Thymus (tissue), 14 donors: ENCODE measurements at places on chromosomes 7 and 10. TPM values are rescaled to one million over a fixed set of nuclear protein-coding genes. Genes with fewer than 3 reads are reported as not detected.

KNDC1 gene
- 0.19 TPM for total RNA-seq

ZMYND11 gene
- 30.9 TPM for total RNA-seq

PRTFDC1 gene
- 9.1 TPM for total RNA-seq

PYROXD2 gene
- 2.0 TPM for total RNA-seq

IFIT1 gene
- 48.4 TPM for total RNA-seq

MYL10 gene
- not detected for total RNA-seq

GPR26 gene
- 0.09 TPM for total RNA-seq

CHN2 gene
- 5.9 TPM for total RNA-seq

CHRM2 gene
- total RNA-seq = 0.33 TPM

- no peak overlapping the region for H3K4me3 ChIP-seq
- H3K27ac ChIP-seq = no peak overlapping the region
- no peaks in the 10 kb centered on the region for H3K4me1 ChIP-seq
- H3K36me3 ChIP-seq = no peaks in the 10 kb centered on the region
- DNase-seq = no peak
Observed at GRCh38 chr10:72483471-72483870, 128.8 kb upstream of the DNAJB12 start.

GRCh38 chr7:32218154-32218467 is 147.9 kb upstream of the PDE1C start:
- H3K27ac ChIP-seq = no peak overlapping the region
- no peak overlapping the region for H3K4me3 ChIP-seq
- DNase-seq = no peak

GRCh38 chr7:83777406-83778072 is 128.6 kb upstream of the SEMA3E start:
- no peaks in the 10 kb centered on the region for H3K36me3 ChIP-seq
- no peak overlapping the region for H3K4me3 ChIP-seq

DNA sequence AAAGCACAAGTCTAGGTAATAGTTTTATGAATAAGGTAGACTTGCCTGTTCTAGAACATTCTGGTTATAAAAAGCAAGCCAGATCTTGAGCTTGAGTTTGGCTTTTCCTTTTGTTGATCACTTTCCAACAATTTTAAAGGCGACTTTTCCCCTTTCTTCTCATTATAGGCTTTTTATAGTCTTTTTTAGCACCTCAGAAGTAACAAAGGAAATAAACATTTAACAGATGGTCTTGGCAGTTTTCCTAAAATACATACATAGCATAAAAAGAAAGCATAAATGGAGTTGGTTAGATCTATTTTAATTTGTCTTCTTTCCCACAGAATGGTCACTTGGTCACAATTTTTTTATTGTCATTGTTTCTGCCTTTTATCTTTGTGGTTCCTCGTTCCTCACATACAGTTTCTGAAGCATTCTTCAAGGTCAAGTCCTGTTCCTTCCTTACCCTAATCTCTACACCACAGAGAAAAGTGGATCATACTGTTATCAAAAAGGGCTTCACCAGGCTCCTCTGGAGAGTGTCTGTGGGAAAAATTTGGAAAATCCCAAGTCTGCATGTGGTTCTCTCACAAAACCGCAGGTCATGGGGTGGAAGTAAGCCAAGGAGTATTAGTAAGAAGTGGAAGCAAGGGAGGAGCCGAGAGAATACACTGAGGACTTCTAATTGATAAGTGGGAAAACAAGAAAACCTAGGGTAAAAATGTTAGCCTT is 31.3 kb downstream of the THNSL1 start:
- no peaks in the 10 kb centered on the region for H3K27me3 ChIP-seq
- no peak for DNase-seq
- no peaks in the 10 kb centered on the region for H3K36me3 ChIP-seq
- H3K4me3 ChIP-seq = no peak overlapping the region
- no peak overlapping the region for H3K27ac ChIP-seq

- no peaks in the 10 kb centered on the region for H3K36me3 ChIP-seq
- no peak overlapping the region for H3K4me3 ChIP-seq
- no peaks in the 10 kb centered on the region for H3K4me1 ChIP-seq
Observed at GRCh38 chr7:117961235-117961634, 88.0 kb upstream of the CTTNBP2 start.

DNA sequence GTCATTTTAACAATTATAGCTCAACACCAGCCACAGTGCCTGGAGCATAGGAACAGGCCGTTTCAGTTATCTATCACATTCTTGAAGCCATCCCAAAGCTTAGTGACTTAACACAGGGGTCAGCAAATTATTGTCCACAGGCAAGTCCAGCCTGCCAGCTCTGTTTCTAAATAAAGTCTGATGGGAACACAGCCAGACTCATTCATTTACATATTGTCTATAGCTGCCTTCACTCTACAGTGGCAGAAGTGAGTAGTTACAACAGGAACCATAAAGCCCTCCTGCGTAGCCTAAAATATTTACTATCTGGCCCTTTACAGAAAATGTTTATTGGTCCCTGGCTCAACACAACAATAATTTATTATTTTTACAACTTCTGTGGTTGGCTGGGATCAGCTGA is 407.5 kb upstream of the AUTS2 start:
- DNase-seq = no peak
- H3K27ac ChIP-seq = no peak overlapping the region
- no peak overlapping the region for H3K4me3 ChIP-seq

DNA sequence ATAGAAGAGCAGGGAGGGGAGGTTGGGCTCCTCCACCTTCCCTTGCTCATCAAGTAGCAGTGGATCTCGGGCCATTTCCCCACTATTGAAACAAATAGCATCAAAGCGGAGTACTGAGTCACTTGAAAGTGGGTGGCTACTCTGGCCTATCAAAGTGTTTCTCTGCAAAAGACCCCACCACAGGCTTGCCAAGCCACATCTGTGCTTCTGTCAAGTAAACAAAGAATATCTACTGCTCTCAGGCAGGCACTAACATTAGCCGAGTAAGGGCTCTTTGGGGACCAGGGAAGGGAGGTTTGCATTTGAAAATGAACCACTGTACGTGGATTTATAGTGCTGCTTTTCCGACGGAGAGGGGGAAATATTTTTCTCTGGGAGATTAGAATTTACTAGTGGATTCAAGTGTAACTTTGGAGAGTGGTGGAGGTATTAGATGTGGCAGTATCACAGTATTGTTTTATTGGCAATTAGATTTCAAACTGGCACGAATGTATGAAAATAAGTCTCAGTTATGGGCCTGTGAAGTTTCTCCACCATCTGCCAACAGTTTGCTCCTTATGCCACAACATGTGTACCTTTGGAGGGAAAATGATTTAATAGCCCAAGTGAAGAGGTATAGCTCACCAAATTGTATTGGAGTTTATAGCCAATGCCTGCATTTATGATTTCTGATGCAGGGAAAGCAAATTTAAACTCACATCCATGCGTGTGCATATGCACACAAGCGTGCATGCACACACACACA is 97.5 kb downstream of the RPS24 start:
- H3K4me1 ChIP-seq = no peaks in the 10 kb centered on the region
- no peaks in the 10 kb centered on the region for H3K36me3 ChIP-seq
- no peaks in the 10 kb centered on the region for H3K27me3 ChIP-seq
- no peak overlapping the region for H3K27ac ChIP-seq
- no peak overlapping the region for H3K4me3 ChIP-seq

DNA sequence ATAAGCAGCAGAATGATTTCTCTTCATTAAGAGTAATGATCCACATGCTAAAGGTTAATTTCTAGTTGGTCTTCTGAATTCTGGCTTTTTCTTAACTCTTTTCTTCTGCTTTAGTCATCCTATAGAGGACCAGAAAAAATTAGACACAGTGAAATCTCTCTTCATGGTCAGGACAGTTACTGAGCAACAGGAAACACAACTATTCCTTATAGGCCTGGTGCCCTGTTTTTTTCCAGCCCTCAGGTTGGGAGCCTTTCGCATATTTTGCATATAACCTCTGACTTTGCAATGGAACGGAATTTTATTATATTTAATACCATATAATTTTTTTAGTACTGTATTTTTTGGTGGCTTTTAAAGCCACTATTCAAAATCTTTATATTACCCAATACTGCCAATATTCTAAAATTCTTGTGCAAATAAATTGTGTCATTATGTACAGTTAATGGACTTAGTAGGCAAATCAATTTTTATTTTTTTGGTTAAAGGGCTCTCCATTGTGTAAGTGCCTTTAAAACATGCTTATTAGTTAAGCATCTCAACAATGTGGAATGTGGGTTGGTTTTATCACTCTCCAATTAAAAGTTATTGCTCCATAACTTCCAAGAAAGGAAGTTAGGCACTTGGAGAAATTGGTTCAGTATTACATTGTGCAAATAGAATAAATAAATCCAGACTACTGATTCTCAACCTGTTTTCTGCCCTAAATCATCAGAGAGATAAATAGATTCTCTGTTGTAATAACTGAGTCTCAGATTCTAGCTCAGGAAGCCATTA is 22.5 kb downstream of the ARL4A start:
- no peaks in the 10 kb centered on the region for H3K36me3 ChIP-seq
- no peak overlapping the region for H3K4me3 ChIP-seq
- no peak for DNase-seq
- H3K27me3 ChIP-seq = no peaks in the 10 kb centered on the region
- no peaks in the 10 kb centered on the region for H3K4me1 ChIP-seq

DNA sequence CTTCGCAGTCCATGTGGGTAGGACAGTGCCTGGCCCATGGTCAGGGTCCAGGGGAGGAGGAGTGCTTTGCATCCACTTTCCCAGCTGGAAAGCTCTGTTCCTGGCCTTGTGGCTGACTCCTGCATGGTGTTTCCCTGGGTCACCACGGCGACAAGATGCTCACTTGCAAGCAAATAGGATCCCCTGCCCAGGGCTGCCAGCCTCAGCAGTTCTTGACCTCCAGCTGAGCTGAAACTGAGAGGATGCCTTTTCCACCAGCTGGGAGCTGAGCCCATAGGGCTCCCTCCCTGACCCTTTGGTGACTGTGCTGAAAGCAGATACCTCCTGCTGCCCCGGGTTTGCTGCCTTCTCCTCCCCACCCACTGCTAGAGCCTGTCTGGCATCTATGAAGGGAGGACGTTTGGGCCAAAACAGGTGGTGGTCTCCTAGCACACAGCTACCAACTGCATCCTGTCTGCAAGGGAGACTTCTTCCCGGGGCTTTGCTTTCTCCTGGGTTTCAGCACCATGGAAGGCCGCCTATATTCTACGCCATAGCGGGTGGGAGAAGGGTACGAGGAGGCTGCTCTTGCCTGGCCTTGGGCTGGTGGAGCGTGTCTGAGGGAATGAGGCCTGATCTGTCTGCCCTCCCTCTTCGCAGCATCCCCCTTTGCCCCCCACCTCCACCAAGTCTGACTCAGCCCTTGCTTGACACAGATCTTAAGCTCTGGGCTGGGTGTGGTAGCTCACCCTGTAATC is 34.4 kb downstream of the UBTD1 start:
- H3K4me1 ChIP-seq = no peaks in the 10 kb centered on the region
- H3K27me3 ChIP-seq = no peaks in the 10 kb centered on the region
- H3K27ac ChIP-seq = no peak overlapping the region
- H3K4me3 ChIP-seq = no peak overlapping the region

- no peak for DNase-seq
- H3K27me3 ChIP-seq = no peaks in the 10 kb centered on the region
- no peaks in the 10 kb centered on the region for H3K4me1 ChIP-seq
Observed at GRCh38 chr7:104906032-104906431, 108.0 kb upstream of the KMT2E start.

DNA sequence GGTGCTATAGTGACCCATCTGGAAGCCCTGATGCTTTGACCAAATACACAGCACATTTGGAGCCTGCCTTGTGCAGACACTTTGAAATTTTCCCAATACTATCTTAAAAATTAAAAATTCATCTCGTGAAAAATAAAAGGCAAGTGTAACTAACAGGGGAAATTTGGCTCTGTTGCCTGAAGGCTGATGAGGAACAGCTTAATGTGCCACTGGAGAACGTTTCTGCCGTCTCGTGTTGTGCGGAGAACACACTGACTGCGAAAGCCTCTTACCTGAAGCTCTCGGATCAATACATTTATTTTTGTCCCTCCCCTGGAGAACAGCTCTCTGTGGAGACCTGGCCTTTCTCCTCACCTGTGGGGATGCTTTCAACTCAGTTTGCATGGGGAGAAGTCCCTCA is 77.2 kb upstream of the CHST15 start:
- H3K4me3 ChIP-seq = no peak overlapping the region
- no peak overlapping the region for H3K27ac ChIP-seq
- no peaks in the 10 kb centered on the region for H3K27me3 ChIP-seq
- no peak for DNase-seq
